Caki2 (cell line): ENCODE measurements at places on chromosomes 4 and X.
A peak's percentile ranks its signal among the peaks of the same experiment; 100 is the strongest.

DNA sequence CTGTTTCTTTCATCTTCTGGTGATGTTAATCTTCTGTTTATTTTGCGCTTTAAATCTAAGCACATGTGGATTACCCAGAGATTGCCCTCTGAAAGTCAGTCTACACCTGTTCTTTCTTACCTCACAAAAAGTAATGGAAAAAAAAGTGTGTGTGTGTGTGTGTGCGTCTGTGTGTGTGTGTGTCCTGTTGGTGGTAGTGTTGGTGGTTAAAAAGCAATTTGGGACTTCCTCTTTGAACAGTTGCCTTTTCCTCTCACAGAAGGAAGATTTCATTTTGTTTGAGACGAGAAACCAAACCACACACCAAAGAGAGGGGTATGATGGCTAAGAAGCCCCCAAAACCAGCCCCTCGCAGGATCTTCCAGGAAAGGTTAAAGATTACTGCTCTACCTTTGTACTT lies at the start of gene STAP1:
Gene STAP1, plus strand, starts transcription at position 235 of the 400 bp plus-strand sequence. Its CDS starts 83 bp downstream, at position 318.
- DNase-seq, result no peak

DNA sequence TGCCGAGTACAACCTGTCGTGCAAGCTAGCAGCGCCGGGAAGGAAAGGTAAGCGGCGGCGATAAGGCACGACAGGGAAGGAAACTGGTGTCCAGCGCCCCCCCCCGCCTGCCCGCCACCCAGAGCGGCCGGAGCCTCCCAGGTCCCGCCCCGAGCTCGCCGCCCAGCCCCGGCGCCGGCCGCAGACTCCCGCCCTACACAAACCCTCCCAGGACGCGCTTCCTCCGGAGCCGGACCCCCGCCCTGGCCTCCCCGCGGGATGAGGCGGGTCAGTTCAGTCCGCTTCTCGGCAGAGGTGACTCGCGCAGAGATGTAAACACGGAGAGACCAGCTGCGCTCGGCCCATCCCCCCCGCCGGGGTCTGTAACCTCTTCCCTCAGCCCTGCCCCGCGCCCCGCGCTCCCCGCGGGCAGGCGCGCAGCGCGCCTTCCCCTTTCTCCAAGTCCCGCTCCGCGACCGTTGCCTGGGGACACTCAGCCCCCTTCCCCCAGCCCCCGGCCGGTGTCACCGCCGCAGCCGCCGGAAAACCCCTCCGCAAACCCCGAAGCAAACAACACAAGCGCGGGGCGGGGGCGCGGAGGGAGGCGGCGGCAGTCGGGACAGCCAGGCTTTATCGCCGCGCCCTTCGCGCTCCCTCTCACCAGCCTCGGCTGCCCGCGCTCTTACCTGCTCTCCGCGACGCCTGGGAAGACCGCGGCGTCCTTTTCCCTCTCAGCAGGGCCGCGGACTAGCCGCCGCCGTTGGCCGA lies 543 bp downstream of the ELF2 start:
- DNase-seq, result peak; percentile 79

DNA sequence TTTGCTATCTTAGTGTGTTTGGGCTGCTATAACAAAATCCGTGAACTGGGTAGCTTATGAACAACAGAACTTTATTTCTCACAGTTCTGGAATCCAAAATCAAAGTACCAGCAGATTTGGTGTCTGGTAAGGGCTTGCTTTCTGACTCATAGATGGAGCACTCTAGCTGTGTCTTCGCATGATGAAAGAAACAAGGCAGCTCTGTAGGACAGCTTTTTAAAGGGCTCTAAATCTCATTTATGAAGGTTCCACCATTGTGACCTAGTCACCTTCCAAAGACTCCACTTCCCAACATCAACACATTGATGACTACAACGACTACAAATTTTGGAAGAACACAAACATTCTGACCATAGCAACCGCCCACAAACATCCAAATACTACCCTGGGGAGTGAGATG lies 158.6 kb upstream of the LCORL start:
- DNase-seq, result no peak

DNA sequence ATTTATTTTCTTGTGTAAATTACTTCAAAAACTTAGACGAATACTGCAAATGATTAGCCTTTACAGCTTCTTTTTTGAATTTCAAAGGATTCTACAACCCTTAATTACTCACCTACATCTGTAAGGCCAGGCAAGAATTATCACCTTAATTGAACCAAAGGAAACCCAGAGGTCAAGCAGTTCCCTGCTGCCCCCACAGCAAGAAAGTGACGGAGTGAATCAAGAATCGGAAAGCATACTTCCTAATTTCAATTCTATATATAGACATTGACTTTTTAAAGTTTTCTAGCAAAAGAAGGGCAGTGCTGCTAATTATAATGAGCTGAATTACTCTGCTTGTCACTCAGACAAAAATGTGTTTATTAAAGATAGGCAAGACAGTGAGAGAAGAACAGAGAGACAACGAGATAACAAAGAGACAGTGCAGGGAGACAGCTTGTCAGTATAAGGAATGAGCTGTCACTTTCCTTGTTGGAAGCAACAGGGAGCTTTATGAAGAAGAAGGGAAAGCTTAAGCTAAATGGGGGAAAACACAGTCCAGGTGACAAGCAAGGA lies 47.5 kb upstream of the SPANXN4 start:
- DNase-seq, result no peak

- no peak for DNase-seq
Observed at GRCh38 chrX:32443841-32444240, 767.5 kb downstream of the DMD start.

DNA sequence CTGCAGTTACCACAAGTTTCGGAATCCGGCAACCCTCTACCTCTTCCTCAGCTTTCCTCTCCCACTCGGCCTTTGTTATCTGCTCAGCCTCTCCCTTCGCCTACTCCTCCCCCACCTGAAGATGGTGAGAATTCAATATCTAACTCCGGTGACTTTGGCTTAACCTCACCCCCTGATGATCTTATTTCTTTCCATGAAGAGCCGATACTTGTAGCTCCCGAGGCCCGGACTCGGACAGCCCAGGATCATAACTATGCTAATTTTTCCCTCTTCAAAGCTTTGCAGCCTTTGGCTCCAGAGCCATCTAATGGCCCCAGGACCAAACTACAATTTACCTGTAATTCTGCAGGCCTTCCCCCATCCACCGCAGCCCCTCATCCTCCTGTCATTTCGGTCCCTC lies 32.0 kb upstream of the MGST2 start:
- DNase-seq, result no peak

- no peak for DNase-seq
Observed at GRCh38 chr4:119050527-119051090, 85.0 kb upstream of the MYOZ2 start.

DNA sequence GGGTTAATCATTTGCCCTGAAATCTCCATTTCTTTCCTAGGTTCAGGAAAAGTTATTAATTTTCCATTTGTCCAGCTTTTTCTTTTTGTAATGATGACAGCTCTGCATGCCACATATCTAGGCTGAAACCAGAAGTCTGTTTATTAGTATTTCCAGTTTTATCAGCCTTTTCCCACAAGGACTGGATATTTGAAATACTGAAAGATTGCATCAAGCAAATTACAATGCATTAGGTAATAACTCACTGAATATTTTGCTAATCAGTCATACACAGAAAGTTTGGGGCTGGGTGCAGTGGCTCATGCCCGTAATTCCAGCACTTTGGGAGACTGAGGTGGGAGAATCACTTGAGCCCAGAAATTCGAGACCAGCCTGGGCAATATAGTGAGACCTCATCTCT lies 21.5 kb downstream of the SLC9A7 start:
- DNase-seq, result no peak

DNA sequence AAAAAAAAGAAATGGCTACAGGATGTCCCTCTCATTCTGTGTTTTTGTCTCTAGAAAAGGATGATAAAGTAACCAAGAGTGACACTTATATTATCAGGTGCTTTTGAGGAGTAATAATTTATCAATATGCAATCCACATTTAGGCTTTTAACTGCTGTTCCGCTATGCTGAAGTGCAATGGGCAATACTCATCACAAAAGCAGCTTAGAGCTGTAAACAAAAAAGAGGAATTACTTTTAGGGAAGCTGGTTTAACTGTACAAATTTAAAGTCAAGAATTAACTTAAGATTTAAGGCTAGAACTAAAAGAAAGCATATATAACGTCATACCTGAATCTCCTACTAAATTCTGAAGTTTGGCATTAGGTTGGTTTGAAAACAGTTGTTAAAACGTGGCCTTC lies 93.5 kb upstream of the DDX3X start:
- no peak for DNase-seq

DNA sequence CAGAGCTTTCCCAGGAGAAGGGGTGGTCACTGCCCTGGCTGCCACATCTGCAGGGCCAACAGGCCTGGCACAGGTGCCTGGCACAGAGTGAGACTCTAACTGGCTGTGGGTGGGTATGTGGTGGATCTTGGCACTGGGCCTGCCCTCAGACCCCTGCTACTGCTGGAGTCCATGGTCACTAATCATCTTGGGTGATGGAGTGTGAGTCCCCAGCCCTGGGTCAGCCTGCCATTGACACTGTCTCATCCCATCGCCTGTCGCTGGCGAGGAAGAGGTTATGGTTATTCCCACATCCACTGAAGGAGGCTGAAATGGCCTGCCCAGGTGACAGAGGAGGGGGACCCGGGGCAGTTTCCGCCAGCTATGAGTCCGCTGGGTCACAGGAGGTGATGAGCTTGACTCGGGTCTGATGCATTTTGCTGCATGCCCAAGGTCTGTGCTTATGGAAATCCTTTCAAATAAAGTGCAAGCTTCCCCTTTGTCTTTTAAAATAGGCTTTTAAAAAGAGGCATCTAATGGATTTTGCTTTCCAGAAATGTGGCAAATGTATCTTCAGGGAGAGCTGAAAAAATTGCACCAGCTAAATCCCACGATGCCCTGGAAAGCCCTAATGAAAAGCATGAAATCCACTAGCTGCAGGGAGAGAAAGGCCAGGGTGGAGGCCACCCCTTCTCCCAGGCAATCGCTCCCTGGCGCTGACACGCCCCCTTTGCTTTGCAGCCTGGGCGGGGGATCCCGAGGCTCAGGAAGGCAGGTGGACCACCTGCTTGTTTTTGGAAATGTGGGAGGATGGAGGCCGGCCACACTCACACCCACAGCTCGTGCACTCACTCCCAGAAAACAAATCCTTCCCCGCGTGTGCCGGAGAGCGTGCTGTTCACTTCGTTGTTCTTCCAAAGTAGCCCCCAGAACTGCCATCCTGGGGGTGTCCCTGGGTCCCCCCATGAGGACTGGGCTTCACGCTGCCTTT lies 54.9 kb downstream of the ABLIM2 start:
- no peak for DNase-seq

GRCh38 chr4:653080-653821 lies 20.8 kb downstream of the ATP5ME start:
- DNase-seq, result no peak

DNA sequence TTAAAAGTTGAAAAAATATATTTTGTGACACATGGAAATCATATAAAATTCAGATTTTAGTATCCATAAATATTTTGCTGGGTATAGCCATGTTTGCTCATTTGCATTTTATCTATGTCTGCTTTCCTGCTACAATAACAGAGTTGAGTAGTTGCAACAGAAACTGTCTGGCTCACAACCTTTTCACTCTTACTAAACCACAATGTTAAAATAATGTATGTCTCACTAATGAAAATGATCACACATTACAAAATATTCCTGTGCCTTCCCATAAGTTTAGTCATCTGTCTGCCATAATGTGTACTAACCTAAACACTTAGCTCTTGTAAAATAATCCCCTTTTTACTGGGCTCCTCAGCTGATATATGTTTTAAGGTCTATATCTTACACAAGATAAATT lies 174.0 kb upstream of the PRPS2 start:
- DNase-seq, result no peak

GRCh38 chr4:150232029-150232428 lies 153.8 kb downstream of the DCLK2 start:
- DNase-seq, result peak; percentile 59

GRCh38 chr4:82201303-82201702 lies 172.5 kb downstream of the HNRNPD start:
- DNase-seq, result no peak

DNA sequence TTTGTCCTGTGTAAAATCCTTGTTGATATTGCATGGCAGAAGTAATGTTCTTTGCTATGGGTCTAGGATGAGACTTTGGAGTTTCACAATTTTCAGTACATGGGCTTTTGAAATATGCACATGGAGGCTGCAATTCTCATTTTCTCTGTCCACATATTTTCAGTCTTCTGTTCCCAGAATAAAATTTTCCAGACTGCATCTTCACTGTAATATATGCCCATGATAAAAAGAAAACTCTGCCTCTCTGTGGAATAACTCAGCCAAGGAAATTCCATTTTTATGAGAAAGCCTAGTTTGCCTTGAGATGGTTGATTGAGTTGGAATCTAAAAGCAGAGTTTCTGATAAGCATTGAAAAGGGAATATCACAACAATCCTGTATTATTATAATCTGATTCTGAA lies 601.4 kb upstream of the AADAT start:
- DNase-seq, result no peak

- DNase-seq, result no peak
Observed at GRCh38 chr4:159042097-159042605, 60.7 kb upstream of the RAPGEF2 start.

- DNase-seq, result peak; percentile 18
Observed at GRCh38 chr4:174714393-174715211, 114.4 kb downstream of the GLRA3 start.

- DNase-seq, result no peak
Observed at GRCh38 chr4:19650903-19651864, 600.5 kb upstream of the SLIT2 start.

DNA sequence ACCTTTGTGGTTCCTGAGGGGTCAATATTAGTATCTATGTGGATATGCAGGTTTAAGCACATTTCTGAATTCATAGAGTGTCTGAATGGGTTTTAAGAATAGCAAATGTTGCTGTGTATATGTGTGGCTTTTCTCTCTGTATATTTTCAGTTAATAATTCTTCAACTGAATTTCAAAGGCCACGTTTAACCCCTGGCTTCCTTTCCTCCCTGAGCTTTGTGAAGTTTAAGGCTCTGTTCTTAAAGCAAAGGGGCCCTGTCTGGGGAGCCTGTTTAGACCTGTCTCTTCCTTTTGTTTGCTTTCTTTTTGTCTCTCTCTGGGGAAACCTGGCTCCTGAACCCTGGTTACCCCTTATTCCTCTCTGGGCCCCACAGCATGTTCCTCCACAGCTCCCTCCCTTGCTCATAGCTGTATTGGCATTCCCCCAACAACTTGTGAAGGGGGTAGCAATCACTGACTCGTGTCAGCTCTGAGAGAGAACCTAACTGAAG lies 139.1 kb downstream of the COL4A6 start:
- DNase-seq, result peak; percentile 40

DNA sequence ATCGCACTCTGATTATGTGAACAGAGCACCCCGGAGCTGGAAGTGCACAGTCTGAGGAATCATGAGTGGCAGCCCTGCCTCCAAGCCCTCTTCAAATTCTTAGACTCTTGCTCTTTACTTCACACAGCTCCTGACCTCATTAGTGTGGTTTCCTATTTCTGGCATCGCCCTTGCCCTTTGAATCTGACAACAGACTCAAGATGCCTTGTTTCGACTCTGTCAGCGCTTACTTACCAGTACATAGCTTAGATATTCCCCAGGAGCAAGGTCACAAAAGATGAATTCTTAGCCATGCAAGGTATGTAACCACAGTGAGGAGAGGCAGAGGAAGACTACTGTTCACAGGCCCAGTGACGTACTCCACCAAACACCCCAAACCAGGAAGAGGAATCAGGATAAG lies 167.2 kb downstream of the KDR start:
- DNase-seq, result no peak
